ENCODE measurements at places on chromosomes 1 and 21.

DNA sequence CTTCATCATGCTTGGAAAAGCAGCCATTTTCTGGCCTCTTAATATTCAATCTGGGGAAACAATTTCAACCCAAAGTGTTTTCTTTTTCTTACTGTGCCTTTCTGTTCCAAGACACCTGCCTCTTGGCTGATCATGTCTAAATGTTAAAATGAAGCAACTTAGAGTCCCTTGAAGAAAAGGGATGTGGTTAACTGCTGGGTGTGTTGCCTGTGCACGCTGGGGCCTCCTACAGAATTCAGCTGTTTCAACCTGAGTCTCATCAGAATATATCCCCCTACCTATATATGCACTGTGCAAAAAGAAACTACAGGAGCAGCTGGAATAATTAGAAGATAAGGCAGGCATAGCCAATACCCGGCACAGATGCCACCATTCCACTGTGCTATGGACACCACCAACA, 222.0 kb downstream of the OMA1 start:
- no peak for DNase-seq

GRCh38 chr1:30476911-30477459, 246.4 kb downstream of the MATN1 start:
- no peak for DNase-seq

DNA sequence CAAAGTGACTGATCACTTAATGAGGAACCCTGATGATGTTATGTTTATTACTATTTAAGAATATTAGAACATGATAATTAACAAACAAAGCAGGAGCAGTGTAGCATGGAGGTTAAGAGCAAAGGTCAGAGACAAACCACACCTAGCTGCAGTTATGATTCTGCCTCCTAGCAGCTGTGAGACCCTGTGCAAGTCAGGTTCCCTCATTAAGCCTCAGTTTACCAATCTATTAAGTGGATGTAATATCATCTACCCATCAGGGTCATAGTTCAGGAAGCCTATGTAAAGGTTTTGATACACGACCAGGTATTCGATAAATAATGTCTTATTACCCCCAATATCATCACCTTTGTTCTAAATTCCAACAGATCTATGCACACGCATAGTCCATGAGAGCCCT, 32.0 kb downstream of the DUSP10 start:
- DNase-seq, result no peak

DNA sequence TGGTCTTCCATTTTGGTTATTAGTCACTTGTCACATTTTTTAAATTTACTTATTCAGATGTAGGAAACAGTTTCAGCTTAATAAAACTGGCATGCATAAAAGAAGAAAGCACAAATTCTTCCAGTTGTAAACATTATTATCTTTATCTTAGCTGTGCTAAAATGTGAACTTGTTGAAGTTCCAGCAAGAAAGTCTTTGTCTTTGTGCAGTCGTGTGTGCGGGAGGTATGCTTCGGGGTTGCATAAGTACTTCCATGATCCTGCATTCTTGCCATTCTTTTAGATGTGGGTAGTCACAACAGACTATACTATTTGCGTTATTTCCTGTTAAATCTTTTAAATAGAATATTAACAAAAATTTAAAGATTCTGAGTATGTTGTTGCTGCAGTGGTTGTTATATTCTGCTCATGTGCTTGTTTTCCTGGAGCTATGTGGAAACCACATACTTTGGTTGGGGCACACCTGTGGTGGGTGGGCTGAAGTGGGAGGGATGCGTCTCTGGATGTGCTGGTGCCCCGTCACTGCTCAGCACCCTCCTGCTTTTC, 49.9 kb downstream of the CBS start:
- DNase-seq, result no peak

DNA sequence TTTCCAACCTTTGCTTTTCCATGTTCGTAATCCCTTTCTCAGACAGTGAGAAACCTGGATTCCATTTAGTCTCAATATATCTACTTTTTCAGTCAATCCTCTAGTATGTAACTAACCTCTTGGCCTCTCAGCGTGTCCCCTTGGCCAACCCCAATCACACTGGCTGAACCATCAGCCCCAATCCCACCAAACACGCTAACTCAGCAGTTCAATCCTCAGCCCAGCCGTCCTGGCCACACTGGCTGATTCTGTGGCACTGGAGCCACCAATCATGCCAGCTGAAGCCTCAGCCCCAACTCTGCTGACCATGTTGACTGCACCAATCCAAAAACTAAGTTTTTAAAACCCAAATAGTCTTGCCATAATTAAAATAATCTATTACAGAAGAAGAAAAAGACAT, 6.6 kb upstream of the MGST3 start:
- DNase-seq, result no peak

- DNase-seq, result peak; percentile 81
Observed at GRCh38 chr1:101288491-101288944, 51.7 kb downstream of the S1PR1 start.

DNA sequence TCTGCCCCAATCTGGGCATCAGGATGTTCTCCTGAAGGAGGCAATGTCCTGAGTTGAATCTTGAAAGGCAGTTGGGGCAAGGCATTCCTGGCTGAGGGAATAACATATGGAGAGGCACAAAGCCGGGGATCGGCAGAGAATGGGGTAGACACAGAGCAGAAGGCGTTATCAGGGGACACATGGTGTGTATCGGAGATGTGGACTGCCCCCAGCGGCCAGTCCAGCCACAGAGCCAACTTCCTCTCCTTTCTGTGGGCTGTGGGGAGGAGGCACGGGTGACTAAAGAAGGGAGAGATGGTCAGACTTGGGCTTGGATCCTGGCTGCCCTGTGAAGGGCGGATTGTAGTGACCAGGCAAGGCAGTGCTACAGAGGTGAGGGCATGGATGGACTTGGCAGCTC, 32.1 kb downstream of the FOXD2 start:
- peak; percentile 70 for DNase-seq

DNA sequence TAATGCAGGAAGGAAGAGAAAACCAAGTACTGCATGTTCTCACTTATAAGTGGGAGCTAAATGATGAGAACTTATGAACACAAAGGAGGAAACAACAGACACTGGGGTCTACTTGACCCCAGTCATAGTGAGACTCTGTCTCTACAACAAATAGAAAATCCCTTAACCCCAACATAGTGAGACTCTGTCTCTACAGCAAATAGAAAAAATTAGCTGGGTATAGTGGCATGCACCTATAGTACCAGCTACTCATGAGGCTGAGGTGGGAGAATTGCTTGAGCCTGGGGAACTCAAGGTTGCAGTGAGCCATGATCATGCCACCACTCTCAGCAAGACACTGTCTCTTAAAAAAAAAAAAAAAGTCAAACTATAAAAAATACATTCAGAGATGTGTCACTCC, 42.7 kb downstream of the GIPC2 start:
- no peak for DNase-seq

DNA sequence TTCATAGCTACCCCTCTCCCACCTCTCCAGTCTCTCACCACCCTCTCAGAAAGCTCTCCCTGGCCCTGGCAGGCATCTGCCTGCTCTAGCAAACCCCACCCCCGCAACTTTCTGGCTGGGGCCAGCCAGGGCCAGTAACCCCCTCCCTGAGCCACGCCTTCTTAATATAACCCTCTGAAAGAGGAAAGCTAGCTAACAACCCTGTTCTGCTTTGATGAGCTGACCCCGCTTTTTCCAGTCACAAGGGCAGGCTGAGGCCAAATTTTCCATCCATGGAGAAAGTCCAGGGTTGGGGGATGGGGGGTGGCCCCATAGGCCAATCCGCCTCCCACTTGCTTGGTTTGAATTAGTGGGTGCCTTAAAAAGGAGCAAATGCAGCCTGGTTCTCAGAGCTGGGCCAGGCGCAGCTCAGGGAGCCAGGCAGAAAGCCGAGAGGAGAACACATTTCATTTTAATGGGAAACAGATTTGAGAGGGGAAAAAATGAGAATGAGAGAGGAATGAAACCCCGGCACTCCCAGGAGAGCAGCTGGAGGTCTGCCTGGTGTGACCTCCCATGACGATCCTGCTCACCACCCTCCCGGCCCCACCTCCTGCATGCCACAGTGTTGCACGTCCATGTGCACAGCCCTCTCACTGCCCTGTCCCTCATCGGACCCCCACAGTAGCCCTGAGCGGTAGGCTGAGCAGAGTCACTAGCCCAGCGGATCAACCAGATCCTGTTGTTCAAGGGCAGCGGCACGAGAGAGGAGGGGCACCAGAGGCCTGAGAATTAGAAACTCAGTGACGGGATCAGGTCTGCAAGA, 62.3 kb downstream of the OPTC start:
- DNase-seq, result no peak

All from K562 (cell line).